Activated CD4-positive, CD25-positive, alpha-beta regulatory T cell treated with anti-CD3 and anti-CD28 coated beads, Interleukin-2, amount 50 U/mL, for 24 hours (primary cell): ENCODE measurements at places on chromosomes 2 and 18.

- ATAC-seq, result no peak
These were observed 23.0 kb downstream of the BIN1 start for GRCh38 chr2:127083819-127084503.

- ATAC-seq, result no peak
These were observed 98.1 kb downstream of the ANTXR1 start for GRCh38 chr2:69111076-69111475.

- ATAC-seq, result no peak
These were observed 464.9 kb downstream of the ARHGAP15 start for GRCh38 chr2:143594161-143594560.

GRCh38 chr2:45172142-45172541, 162.9 kb upstream of the SIX2 start:
- no peak for ATAC-seq

- peak; percentile 38 for ATAC-seq
These were observed 96.5 kb downstream of the EPB41L5 start for GRCh38 chr2:120109186-120110061.

GRCh38 chr2:233350708-233351107, 3.6 kb upstream of the DGKD start:
- ATAC-seq, result peak; percentile 50

DNA sequence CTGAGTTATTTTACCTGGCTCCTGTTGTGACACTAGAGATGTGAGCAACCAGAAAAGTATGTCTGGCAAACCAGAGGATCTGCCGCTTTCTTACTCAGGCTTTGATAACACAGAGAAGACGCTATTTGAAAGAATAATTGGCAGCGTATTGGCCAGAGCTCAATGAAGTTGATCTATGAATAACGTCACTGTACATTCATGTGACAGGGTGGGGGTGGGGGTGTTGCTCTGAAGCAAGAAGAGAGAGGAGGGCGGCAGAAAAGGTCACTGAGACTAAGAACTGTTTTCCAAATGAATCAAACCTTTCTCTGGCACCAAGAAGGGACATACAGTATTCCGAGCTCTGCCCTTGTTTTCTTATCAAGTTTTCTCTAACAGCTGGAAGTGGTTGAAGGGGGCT, 1.7 kb upstream of the ONECUT2 start:
- no peak for ATAC-seq

- no peak for ATAC-seq
These were observed 280.0 kb upstream of the RAB12 start for GRCh38 chr18:8329186-8329771.

DNA sequence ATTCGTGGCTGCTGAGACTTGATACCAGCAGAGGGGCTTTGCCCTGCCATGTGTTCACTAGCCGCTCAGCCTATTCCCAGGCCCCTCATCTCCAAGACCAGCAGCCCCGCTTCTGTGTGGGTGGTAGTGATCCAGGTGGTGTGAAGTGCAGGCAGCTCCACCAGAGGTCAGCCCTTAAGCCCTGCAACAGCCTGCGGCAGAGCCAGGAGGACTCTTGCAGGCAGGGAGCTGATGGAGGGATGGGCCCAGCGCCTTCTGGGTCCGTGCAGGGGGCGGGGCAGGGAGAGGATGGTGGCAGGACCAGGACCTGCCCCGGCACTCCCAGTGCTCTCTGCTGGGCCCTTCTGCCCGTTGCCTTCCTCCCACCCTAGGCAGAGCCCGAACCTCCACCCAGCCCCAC, 162.0 kb downstream of the SH3BP4 start:
- ATAC-seq, result no peak

- ATAC-seq, result no peak
These were observed 16.2 kb downstream of the IWS1 start for GRCh38 chr2:127510073-127510472.

- no peak for ATAC-seq
These were observed 38.2 kb upstream of the DPP4 start for GRCh38 chr2:162111958-162112850.

DNA sequence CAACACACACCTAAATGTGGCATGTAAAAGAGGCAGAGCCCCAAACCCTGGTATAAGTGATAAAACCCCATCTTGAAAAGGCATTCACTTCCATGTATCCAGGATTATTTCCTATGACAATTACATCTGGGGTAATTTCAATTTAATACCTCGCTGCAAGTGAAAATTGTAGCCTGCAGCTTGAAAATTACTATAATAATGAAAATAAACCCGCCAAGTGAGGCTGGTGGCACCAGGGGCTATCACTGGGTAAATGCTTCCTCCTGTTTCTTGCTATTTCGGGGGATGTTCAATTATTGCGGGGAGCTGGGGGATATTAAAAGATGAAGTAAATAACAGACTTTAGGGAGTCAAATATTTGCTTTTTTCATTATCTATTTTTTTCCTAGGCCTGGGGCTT, 159.5 kb upstream of the CAPN13 start:
- no peak for ATAC-seq

GRCh38 chr18:76482971-76483691, 11.9 kb downstream of the ZNF516 start:
- ATAC-seq, result no peak

- ATAC-seq, result no peak
These were observed 144.4 kb upstream of the KCNJ3 start for GRCh38 chr2:154554046-154554445.

DNA sequence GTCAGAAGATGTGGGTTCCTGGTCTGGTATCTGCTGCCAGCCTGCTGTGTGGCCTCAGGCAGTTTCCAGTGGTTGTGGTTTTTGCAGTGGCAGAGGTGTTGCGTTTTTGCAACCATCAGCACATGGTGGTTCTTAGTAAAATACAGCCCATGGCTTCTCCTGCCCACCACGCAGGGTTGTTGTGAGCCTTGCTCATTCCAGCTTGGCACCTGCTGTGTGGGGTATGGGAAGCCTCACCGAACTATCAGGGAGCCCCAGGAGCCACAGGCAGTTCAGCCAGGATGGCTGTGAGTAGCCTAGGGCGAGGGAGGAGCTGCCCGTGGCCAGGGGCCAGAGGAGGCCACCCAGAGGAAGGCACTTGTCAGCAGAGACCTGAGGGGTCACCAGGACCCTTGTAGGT, 9.8 kb downstream of the ARID5A start:
- no peak for ATAC-seq

DNA sequence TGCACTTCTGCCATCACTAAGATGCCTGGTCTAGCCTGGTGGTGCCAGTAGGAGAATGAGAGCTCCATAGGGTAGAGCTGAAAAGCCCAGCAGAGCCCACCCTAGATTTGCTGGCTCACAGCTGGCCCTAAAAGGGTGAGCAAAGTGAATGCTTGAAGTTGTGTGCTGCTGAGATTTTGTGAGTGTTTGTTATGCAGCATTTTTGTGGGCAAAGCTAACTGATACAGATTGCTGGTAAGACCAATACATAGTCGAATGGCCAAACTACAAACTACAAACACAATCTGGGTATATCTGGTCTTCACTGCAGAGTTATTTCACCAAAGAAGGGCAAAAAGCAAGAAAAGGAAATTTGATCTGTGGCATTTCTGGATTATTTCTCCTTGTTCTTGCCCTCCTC, 7.1 kb upstream of the AGAP1 start:
- ATAC-seq, result no peak

GRCh38 chr18:77084688-77085035, 47.9 kb downstream of the MBP start:
- ATAC-seq, result no peak

DNA sequence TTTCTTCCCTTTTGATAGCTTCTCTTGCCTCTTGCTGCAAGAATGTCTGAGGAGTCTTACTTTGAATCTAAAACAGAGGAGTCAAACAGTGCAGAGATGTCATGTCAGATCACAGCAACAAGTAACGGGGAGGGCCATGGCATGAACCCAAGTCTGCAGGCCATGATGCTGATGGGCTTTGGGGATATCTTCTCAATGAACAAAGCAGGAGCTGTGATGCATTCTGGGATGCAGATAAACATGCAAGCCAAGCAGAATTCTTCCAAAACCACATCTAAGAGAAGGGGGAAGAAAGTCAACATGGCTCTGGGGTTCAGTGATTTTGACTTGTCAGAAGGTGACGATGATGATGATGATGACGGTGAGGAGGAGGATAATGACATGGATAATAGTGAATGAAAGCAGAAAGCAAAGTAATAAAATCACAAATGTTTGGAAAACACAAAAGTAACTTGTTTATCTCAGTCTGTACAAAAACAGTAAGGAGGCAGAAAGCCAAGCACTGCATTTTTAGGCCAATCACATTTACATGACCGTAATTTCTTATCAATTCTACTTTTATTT, 133.5 kb upstream of the CDCA7 start:
- ATAC-seq, result no peak

- no peak for ATAC-seq
These were observed 46.8 kb downstream of the FECH start for GRCh38 chr18:57539702-57540101.

- no peak for ATAC-seq
These were observed 36.3 kb downstream of the PIEZO2 start for GRCh38 chr18:11113046-11113548.

DNA sequence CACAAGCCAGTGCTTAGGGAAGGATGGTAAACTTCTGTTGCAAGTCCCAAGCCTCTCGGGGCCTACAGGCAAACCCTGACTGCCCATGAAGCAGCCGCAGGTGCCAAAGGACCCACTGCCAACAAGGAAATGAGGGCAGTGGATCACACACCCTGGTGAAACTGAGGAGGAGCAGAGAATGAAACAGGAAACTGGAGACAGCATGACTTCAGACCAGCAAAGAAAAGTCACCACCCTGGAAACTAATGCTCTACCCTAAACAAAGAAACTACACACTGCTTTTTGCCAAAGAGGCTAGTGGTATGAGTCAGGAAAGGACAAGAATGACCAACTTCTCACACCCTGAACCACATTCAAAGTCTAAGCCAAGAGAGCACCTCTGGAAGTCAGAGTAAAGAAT, 97.2 kb downstream of the MYO5B start:
- ATAC-seq, result no peak

GRCh38 chr2:101655702-101656422, 41.6 kb upstream of the MAP4K4 start:
- ATAC-seq, result no peak

- ATAC-seq, result no peak
These were observed 55.1 kb upstream of the SERTAD2 start for GRCh38 chr2:64708829-64709228.

DNA sequence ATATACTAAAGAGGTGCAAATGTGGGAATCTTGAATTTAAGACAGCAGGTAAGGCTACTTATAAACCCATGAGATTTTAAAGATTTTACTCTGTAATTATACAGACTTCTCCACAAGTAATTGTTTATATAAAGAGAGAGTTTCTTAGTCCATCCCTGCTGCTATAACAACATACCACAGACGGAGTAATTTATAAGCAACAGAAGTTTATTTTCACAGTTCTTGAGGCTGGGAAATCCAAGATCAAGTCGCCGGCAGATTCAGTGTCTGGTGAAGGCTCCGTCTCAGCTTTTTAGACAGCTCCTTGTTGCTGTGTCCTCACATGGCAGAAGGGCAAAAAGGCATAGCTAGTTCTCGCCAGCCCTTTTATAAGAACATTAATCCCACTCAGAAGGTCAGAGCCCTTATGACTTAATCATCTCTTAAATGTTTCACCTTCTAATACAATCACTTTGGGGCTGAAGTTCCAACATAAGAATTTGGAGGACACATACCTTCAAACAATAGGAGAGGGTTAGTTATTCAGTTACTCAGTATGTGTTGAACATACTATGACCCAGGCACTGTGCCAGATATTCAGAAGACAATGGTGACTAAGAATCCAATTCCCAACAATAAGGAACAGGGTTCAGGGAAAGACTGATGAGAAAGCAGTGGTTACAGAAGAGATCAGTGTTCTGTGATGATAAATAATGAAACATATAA, 466.0 kb downstream of the RIT2 start:
- ATAC-seq, result no peak

DNA sequence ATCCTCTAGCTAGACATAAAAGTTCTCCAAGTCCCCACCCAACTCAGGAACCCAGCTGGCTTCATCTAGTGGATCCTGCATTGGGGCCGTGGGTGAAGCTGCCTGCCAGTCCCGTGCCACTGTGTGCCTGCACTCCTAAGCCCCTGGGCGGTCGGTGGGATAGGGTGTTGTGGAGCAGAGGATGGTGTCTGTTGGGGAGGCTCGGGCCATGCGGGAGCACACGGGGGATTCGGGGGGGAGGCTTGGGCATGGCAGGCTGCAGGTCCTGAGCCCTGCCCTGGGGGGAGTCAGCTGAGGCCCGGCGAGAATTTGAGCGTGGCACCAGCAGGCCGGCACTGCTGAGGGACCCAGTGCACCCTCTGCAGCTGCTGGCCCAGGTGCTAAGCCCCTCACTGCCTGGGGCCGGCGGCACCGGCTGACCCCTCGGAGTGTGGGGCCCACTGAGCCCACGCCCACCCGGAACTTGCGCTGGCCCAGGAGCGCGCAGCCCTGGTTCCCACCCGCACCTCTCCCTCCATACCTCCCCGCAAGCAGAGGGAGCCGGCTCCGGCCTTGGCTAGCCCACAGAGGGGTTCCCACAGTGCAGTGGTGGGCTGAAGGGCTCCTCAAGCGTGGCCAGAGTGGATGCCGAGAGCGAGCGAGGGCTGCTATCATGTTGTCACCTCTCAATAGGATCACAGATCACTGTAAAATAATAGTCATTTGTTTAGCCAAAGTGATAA, 86.4 kb downstream of the ARL6IP6 start:
- no peak for ATAC-seq

DNA sequence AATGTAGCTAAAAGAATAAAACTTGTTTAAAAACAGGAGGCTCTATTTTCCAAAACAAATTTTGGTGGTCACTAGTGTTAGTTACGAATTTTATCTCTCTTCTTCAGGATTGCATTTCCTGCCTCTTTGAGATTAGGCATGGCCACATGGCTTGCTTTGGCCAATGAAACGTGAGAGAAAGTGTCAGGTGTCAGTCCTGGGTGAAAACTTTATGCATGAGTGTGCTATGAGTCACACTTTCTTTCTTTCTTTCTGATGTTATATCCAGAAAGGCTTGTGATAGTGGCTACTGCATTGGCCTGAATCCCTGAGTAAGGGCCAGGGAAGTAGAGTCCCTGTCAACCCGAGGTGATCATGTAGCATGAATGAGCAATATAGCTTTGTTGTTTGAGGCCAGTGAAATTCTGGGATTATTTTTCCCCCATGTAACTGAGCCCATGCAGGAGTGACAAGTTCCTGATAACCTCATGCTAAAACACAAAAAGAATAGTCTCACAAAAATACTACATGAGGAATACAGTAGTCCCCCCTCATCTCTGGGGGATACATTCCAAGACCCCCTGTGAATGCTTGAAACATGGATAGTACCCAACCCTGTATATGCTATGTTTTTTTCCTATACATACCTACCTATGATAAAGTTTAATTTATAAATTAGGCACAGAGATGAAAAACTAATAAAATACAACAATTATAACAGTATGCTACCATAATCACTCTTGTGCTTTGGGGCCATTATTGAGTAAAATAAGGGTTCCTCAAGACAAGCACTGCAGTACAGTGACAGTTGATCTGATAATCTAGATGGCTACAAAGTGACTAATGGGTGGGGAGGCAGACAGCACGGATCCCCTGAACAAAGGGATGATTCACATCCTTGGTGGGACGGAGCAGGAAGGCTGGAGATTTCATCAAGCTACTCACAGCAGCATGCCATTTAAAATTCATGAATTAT, 109.5 kb downstream of the CDC42EP3 start:
- peak; percentile 96 for ATAC-seq

- no peak for ATAC-seq
These were observed 27.4 kb upstream of the CNNM3 start for GRCh38 chr2:96788442-96789244.
